Cardiac muscle cell (in vitro differentiated cells and primary cell): ENCODE measurements at places on chromosomes 12 and 14.

GRCh38 chr12:122204167-122205052 is 901 bp downstream of the B3GNT4 start:
- no peak for DNase-seq

GRCh38 chr12:58850826-58851225 is 69.5 kb downstream of the LRIG3 start:
- DNase-seq, result no peak

GRCh38 chr12:90858252-90858651 is 96.7 kb downstream of the CCER1 start:
- DNase-seq, result peak; percentile 80

GRCh38 chr14:19823765-19824164 is 20.2 kb downstream of the OR4N2 start:
- no peak for DNase-seq

DNA sequence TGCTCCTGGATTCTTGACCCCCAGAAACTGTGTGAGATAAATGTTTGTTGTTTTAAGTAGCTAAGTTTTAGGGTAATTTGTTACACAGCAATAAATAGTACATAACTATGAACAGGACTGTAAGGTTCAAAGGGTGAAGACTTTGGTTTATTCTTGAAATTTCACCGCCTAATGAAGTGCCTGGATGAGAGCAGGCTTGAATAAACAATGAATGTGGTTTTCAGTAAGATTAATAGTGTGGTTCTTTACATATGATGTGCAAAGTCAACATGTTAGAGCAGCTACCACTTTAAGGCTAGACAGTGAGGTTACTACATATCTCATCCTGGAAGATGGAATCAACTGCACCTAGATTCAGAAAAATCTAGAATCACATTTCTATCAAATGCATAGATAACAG is 145.2 kb upstream of the BTG1 start:
- DNase-seq, result no peak

GRCh38 chr12:131941116-131941986 is 8.4 kb upstream of the EP400 start:
- DNase-seq, result no peak

- DNase-seq, result no peak
Observed at GRCh38 chr14:50944647-50945413, 547 bp upstream of the PYGL start.

DNA sequence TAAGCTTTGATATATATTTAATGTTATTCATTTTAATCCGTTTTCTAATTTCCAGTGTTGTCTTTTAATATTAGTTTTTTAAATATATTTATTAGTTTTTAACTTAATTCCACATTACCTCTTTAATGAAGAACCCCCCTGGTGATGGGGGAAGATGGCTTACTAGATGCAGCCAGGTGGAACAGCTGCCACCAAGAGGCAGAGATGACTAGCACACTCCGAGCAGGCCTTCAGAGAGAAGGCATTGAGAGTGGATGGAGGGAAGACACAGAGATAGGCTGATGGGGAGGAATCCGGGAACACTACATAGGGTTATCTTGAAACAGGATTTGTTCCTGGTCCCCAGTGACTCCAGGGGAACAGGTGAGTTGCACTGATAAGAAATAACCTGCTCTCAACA is 771.6 kb downstream of the LRFN5 start:
- DNase-seq, result no peak

GRCh38 chr14:90815822-90816662 is at the start of gene TTC7B:
TTC7B (minus strand) TSS chr14:90816430; CDS start chr14:90816295, 135 bp downstream.
- DNase-seq, result peak; percentile 47

DNA sequence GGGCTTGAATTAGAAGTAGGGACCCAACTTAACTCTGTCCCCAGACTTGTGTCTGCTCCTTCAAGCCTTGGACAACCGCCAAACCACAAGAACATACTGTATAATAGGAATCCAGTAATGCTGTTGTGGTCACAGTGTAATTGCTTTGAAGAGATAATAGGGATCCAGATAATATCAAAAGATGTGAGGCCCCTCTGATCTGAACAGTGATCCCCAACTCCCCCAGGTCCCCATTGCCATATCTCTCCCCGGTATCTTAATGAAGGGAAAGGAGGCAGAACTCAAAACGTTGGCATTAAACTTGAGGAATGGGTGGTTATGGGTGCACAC is 8.5 kb upstream of the PLEKHH1 start:
- no peak for DNase-seq

- DNase-seq, result peak; percentile 83
Observed at GRCh38 chr12:69879007-69879960, 54.3 kb downstream of the MYRFL start.

GRCh38 chr12:126588586-126589249 is 1523.5 kb downstream of the AACS start:
- no peak for DNase-seq
